Stimulated activated CD8-positive, alpha-beta memory T cell treated with anti-CD3 and anti-CD28 coated beads, Interleukin-4, amount 100 ng/mL, for 24 hours (primary cell): ENCODE measurements at places on chromosomes 7 and 10.

DNA sequence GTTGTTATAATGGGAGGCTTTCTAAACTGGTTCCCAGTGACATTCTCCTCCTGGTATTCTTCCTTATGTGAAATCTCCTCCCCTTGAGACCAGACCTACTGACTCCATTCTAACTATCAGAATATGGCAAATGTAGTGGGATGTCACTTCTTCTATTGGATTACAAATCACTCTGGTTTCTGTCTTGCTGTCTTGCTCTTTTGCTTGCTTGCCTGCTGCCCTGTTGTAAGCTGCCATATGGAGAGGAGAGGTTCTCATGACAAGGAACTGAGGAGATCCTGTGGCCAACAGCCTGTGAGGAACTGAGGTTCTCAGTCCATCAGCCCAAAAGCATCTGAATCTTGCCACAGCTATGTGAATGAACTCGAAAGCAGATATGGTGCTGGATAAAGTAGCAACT lies 4.7 kb upstream of the NRCAM start:
- DNase-seq = no peak

DNA sequence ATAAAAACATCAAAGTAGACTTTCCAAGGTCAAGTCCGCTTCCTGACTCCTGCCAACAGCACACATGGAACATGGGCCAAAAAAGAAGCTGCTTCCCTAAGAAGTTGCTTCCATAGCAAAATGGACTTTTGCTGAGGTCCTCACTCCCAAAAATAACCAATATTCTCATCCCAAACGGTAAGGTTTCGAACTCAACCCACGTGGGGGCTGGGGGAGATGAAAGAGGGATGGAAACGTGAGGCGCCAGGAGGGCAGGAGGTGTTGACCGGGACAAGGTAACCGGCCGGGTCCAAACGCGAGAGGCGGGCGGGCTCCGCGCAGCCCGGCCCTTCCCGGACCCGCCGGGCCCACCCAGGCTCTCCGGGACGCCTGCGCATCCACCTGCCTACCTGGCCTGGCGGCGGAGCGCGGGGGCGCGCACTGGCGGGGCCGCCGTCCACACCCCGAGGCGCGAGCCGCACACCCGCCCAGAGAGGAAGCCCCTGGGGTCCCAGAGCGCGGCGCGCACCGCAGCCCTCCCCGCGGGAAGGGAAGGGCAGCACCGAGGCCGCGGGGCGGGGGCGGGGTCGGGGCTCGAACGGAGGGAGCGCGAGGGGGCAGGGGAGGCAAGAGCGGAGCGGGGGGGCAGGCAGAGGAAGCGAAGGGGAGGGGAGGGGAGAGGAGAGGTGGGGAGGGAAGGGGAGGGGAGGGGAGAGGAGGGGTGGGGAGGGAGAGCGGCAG lies 742 bp downstream of the LMBR1 start:
- DNase-seq = peak; percentile 47

- DNase-seq = no peak
These were observed 14.3 kb downstream of the ANKRD1 start for GRCh38 chr10:90906596-90906995.

GRCh38 chr10:83863283-83863966 lies 275.9 kb upstream of the GHITM start:
- DNase-seq = no peak

DNA sequence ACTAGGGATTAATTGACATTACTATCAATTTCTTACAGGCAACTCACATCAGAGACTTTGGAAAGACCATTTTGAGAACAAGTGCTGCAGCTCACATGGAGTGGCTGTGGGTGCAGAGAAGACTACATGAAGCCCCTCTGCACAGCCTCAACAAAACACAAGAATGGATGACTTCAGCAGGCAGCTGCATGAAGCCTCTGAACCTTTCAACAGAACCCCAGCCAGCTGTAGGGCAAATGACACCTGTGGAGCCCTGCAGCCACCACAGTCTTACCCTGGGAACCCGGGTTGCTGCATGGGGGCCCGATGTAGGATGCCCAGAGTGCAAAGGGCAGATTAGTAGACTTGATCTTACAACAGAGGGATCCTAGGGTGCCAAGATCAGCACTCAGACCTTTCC lies 62.0 kb upstream of the CAMK2B start:
- no peak for DNase-seq

DNA sequence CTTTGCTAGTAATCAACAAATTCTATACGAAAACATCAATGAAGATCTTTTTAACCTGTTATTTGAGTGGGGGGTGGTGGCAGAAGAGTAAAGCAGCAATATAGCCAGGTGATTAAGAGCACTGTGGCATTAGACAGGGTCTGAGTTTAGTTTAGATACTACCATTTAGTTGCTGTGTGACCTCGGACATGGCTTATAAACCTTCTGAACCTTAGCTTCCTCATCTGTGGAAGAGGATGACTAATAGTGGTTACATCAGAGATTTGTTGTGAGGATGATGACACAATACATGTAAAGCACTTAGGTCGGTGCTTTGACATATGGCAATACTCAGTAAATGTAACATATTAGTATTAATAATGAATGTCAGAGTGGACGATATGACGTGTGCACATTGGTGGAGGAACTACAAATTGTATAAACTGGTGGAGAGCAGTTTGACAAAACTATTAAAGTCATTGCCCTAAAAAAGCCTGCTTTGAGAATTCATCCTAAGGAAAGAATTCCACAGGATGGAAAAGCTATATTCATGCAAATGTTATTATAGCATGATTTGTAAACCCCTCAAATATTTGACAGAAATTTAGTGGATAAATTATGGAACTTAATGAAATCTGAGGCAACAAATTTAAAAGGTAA lies 24.3 kb downstream of the SPAG6 start:
- DNase-seq = no peak

- DNase-seq = no peak
These were observed 31.0 kb downstream of the NUP42 start for GRCh38 chr7:23212841-23213240.

- no peak for DNase-seq
These were observed 91.8 kb downstream of the ARHGAP12 start for GRCh38 chr10:31836569-31837406.

DNA sequence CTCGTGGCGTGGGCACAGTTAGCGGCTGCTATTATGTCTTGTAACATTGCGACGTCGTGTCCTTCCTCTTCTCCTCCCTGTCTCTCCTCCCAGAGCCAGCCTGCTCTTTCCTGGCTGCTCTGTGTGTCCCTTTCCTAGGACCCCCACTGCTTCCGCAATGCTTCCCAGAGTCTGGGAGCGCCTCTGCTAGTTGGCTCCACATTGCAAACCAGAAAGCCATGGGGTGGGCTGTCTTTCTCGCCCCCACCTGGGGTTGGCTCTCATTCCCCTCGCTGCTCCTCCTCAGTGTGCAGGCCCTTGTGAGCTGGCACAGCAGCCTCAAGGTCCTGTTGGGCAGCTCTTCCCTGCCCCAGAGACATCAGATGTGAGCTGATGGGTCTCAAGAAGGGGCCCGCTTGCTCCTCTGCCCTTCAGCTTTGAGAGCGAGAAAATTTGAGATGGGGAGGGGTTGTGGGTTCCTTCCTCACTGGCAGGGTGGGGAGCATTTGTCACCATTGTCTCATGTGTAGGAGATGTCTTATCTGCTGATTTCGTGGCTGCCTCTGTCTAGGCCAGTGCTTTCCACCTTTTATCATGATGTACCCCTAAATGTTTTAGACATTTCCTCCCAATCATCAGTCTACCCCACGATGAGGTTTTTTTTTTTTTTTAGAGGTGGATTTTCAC lies 3.3 kb downstream of the ADAMTS14 start:
- DNase-seq = no peak

GRCh38 chr10:95457319-95457886 lies 103.8 kb downstream of the SORBS1 start:
- no peak for DNase-seq

DNA sequence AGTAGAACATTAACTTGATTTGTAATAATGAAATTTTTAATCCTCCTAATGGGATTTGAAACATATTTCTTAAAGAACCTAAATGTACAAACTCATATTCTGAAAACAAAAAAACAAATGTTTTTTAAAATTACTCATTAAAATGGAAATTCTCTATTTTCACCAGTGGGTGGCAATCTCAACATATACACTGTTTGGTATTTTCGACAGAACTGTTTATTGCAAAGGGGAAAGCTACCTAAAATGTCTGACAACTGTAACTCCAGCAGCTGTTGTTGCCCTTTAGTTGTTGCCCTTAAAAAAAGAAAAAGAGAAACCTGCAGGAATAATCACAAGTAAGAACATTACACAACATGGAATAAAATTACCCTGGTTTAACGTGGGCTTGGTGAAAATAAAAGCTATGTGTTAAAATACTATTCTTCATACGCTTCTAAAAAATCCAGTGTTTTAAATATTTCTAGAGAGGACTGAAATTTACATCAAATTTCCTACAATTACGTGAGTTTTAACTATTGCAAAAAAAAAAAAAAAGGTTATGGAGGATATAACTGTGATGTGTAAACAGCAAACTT lies 54.5 kb downstream of the COL1A2 start:
- no peak for DNase-seq

DNA sequence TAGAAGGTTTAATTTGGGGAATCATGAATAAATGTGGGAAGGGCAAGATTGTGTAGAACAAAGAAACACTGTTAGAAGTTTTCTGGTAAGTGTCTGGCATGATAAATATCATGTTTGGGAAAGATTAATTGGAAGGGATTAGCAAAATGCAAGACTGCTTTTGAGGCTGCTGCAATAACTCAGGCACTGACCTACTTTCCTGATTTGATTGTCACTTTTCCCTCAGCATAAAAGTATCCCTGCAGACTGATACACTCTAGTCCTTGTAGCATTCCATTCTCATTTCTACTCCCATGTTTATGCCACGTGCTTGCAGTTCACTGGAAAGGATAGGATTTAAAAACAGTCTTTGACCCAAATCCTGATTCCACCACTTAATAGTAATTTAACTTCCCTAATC lies 303.3 kb upstream of the SEMA3A start:
- no peak for DNase-seq

GRCh38 chr7:51267169-51267568 lies 49.4 kb downstream of the COBL start:
- no peak for DNase-seq

DNA sequence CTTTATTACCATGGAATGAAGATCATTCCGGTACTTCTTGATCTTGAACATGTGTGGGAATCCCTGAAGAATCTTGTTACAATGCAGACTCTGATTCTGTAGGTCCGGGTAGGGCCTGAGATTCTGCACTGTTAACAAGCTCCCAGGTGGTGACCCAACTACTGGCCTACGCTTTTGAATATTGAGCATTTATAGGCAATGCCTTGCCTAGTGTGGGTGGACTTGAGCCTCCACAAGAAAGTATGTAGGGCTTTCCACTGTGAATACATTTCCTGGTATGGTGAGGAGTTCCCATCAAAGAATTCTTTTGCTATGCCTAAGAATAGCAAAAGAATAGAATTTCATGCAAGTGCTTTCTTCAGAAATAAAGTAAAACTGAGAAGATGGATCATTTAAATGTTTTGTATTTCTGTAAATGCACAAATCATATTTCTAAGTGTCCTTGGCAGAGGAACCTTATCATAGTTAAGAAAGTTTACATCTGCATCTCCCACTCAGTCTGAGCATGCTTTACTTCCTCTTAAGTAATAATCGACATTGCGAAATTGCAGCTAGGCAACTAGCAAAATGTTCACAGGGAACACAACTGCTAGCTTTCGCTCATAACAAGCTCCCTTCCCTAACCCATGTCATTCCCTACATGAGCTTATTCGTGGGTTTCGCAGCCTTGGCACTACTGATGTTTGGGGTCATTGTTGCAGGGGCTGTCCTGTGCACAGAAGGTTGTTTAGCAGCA lies 71.4 kb downstream of the AHR start:
- DNase-seq = no peak

- no peak for DNase-seq
These were observed 767.4 kb upstream of the GHITM start for GRCh38 chr10:83371696-83372490.

- DNase-seq = no peak
These were observed 70.9 kb downstream of the SYPL1 start for GRCh38 chr7:106041140-106041717.
